Osteocyte (in vitro differentiated cells): ENCODE measurements at places on chromosomes 5 and 9.

DNA sequence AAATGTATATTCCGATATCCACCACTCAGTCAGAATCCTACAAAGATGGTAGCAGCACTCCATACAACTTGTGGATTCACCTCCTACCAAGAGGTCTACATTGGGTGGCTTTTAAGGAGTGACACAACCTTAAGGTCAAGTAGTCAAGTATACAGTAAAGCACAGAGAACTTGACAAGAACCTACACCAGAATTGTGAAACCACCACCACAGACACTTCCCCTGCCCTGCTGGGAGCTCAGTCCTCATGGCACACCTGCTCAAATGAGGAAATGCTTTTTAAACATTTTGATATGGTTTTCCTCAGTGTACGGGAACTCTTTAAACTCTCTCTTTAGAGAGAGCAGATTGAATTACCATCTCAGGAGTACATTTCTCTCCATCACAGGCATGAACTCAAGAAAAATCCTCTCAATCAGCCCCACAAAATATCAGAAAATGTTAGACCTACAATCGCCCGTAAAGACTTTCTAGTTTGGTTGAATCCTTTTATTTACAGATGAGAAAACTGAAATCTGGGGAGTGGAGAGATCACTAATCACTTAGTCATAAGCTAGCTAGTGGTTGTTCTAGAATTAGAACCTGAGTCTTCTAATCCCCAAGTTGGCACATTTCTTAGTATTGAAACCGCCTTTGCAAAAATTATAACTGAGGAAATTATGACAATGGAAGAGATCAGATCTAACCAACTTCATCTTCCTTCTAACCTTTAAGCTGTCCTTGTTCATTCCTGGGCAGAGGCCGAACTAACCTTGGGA lies 38.5 kb upstream of the NR4A3 start:
- no peak for DNase-seq

- no peak for DNase-seq
Measured at GRCh38 chr5:57791875-57792274, 309.3 kb upstream of the ACTBL2 start.

DNA sequence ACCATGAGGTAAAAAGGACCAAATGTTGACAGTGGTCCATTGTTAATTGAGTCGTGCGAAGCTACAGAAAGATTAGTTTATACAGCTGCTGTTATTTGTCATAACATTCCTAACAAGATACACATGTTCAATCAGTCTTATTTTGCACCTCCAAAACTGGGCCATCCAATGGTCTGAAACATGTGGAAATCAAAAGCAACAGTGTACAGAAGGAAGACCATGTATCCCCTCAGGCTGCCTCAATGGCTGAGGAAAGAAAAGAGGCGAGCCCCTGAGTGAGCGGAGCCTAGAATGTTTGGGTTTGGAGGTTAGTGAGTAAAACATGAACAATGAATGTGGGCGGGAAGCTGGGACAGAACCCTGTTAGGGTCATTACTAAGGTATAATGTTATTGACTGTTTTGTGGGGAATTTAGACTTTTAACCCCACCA lies 35.6 kb downstream of the NFIB start:
- DNase-seq, result no peak

DNA sequence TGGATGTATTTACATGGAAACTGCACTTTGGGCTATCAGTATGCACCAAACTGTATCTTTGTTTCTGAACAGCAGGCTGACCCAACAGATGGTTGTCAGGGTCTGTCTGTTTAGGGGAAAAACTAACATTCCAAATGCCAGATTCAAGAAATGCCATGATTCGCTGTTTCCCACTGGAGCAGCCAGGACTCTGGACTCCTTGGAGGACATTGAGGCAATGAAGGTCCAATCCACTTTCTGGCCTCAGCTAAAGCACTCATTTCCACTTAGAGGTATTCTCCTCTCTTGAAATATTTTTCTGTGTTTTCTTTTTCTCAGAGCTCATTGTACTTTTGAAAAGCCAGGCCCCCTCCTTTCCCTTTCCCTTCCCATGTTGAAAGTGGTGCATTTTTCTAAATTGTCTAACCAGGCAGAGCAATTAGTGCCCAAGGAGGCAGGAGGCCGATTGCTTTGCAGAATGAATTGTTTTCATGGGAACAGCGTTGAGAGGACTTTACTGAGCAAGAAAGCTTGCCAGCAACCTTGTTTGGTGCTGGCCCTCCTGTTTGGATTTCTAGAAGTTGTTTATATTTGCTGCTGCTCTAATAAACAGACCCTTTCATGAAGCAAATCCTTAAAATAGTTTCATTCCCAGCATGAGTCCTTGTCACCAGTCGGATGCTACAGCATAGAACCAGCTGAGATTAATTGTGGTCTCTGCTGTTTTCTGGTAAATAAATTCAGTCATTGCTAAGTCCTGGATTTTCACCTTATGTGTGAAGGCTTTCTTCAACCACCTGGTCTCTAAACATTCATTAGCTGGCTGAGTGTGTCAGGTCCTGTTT lies 132.8 kb upstream of the TAF11L2 start:
- DNase-seq, result no peak

DNA sequence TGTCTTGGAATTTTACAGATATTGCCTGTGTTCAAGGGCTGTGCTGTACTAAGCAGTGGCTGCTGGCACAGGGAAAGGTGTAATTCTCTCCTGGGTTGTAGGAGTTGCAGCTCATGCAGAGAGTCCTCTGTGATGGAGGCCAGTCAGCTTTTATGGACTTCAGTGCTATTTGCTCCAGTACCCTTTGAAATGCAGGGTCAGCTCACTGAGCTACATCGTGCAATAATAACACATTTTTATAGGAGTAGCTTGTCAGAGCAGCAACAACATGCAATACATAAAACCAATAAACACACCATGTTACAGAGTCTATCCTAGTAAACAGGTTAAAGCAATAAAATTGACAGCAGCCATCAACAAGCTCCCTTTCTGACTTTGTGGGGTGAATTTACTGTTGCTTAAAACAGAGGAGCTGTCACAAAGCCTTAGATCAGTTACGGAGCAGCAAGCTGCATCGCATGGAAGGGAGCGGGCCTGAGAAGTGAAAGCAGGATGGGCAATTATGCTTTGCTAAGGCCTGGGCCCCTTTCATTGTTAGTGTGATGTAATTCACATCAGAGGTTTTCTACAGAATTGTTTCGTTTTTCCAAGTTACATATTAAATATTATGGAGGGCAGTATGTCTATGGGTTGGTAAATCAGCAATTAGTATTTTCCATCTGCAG lies 16.8 kb downstream of the CD180 start:
- no peak for DNase-seq

DNA sequence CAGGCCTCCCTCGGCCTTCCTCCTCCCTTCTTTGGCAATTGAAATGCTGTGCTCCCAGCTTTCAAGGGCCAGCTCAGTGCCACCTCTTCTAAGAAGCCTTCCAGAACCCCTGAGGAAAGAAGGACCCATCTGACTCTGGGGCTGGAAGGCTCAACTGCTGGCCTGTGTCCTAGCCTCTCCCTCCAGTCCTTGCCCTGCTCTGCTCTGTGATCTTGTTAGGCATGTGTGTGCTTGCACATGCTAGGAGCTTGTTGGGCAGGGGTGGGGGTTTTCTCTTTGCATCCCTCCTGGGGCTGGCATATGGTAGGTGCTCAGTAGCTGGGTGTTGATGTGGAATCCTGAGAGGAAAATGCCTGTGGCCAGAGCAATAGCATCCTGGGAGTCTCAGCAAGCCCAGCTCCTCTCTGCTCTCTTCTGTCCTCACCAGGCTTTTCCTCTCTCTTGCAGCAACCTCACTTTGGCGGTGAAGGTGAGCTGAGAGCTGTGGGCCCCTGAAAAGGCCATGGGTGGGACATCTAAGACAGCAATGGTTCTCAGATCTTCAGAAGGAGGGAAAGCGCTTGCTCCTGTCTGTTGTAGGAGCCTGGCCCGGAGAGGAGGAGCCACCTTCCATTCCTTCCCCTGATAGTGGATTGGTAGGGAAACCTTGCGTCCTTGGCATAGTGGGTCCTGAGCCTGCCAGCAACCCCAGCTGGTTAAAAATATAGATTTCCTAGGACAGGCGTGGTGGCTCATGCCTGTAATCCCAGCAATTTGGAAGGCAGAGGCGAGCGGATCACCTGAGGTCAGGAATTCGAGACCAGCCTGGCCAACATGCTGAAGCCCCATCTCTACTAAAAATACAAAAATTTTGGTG lies 9.9 kb downstream of the DOLK start:
- DNase-seq, result no peak

GRCh38 chr5:79459626-79460025 lies 54.3 kb downstream of the HOMER1 start:
- no peak for DNase-seq

GRCh38 chr5:132221781-132222648 lies 5.6 kb downstream of the P4HA2 start:
- no peak for DNase-seq

GRCh38 chr9:99523838-99524237 lies 297.8 kb upstream of the NR4A3 start:
- DNase-seq, result no peak

GRCh38 chr5:180330810-180331646 lies 22.1 kb downstream of the GFPT2 start:
- DNase-seq, result no peak

DNA sequence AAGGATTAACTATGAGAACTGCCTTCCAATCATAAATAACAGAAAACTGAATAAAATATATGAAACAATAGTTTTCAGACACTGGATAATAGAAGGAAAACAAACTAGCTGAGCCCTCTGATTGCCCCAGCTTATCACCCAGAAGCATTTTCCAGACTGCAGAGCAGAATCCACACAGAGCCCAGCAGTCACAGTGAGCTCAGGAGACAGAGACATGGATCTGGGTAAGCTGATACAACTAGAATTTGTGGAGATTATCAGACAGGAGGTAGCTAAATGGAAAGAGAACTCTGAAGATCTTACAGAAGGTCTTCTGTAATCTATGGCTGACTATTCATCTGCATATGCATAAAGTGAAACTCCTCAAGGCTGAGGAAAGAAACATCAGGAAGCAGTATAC lies 128.8 kb downstream of the NR2F1-AS1 start:
- no peak for DNase-seq
